ENCODE measurements at places on chromosomes 5 and 9.

- DNase-seq, result no peak
Observed at GRCh38 chr5:77797136-77797535, 21.0 kb upstream of the TBCA start.

DNA sequence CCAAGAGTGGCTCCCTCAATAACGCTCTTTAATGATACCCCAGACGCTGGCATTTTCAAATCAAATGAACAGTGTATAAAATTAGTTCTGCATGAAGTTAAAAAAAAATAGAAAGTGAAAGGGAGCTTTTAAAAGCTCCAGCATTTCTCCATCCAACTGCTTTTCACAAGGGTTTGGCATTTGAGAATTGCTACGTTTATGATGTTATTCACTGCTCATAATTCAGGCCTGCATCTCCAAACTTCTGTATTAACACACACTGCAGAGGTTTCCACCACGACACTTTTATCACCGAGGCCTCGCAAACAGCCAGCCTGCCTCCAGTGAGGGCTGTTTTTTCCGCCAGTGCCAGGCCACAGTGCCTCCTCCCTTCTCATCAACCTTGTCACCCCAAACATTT is 205.5 kb upstream of the EFNA5 start:
- DNase-seq, result no peak

DNA sequence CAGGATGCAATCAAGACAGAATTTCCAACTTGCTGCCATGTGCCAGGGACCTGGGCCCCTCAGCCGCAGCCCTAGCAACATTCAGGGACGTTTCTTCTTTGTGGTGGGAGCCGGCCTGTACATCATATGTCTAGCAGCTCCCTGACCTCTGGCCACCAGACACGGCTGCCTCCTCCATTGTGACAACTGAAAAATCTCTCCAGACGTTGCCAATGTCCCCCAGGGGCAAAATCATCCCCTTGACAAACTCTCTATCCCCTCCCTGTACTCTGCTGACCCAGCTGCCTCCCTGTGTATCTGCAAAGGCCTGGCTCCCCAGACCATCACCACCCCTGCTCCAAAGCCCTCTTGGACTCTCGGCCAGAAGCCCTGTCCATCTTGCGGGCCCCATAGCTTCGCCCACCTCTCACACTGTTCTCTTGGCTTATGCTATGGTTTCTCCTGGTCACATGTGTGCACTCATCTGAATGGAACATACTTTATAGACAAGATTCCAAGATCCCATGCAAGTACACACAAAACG is 40.8 kb downstream of the BICD2 start:
- no peak for DNase-seq

DNA sequence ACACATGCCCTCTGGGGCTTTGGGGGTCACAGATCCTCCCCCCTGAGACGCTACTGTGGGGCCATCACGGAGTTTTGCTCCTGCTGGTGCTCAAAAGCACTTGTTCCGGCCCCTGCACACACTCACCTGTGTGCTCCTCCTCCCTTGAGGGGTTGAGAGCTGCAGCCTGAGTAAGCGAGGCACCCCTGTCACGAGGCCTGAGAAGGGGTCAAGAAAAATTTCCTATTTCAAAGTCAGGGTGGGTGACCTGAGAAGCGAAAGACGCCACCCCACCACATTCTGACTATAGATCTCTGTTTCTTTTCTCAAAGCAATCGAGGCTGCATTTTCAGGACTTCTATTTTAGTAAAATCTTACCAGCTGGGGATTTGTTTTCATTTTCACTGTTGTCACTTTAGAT is 138.5 kb downstream of the DCP2 start:
- no peak for DNase-seq

DNA sequence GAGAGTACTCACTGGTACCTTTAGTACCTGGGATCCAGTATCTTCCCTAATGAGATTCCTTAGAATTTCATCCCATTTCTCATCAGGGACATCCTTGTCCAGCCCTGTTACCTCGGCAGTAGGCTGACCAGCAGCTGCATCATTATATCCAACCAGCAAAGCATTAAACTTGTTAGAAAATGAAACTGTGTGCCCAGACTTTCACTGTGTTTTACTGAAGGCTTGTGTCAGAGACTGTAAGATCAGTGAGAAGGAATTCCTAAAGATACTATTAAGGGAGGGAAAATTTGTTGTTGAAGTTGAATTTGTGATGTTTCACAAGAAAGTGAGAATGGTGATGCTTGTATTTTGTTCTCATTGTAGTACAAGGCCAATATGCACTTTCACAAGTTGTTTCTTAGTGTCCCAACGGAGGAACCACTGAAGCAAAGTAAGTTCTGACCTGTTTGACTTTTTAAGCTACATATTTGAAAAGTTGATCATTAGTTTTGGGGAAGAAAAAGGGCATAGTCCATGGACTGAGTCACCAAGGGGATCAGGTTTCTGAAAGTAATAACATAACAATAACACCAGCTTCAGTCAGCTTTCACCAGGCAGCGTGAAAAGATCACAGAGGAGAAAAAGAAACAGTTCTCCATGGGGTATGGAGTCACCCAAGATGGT is 48.8 kb downstream of the GRAMD2B start:
- peak; percentile 45 for DNase-seq

DNA sequence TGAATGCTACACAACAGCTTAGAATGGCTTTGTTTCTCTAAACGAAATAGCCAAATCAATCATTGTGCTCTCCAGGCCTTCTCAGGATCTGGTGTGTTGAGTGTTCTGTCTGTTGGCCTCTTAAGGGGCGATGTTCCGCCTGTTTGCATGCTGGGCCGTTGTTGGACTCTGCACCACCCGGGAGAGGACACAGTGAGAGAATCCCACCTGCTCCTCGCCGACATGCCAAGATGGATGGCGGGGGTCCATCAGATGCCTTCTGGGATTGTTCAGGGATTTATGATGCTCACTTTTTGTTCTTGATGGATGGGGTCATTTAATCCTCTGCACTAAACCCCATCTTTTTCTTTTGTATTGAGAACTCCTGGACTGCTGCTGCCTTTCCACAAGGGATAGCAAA is 159.9 kb downstream of the NTRK2 start:
- DNase-seq, result no peak
